ENCODE measurements at places on chromosomes 12 and 14. TPM values are rescaled to one million over a fixed set of nuclear protein-coding genes. Genes with fewer than 3 reads are reported as not detected.
A peak's percentile ranks its signal among the peaks of the same experiment; 100 is the strongest.

DNA sequence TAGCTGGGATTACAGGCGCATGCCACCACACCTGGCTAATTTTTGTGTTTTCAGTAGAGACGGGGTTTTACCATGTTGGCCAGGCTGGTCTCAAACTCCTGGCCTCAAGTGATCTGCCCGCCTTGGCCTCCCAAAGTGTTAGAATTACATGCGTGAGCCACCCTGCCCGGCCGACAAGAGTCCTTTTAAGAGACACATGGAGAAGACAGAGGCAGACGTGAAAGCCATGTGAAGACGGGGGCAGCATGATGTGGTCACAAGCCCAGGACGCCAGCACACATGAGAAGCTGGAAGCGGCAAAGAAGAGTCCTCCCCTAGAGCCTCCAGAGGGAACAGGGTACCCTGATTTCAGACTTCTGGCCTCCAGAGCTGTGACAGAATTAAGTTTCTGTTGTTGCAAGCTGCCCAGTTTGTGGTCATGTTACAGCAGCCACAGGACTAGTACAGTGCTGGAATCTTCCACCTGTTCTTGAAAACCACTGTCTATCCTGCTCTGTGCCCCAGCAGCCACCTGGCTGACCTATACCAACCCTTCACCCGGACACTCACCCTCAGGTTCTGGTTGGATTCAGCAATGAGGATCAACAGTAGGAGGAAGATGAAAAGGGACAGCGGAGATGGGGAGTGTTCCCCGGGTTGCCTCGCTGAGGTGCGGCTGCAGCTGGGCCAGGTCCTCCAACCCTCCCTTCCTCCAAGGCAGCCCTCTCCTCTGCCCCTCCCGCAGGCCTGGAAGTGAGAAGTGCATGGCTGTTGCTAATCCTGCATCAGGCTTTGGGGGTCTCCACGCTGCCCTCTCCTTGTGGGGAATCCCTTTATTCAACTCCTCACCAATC, 16.9 kb downstream of the VPS37B start:
- H3K4me1 ChIP-seq = peaks cover 25% of the 10 kb centered on the region
- peak overlapping the region; percentile 82 for H3K27ac ChIP-seq

- H3K4me3 ChIP-seq = peak overlapping the region; percentile 41
- no peaks in the 10 kb centered on the region for H3K27me3 ChIP-seq
- peaks cover 19% of the 10 kb centered on the region for H3K4me1 ChIP-seq
- no peak for DNase-seq
- no peak overlapping the region for H3K27ac ChIP-seq
Measured at GRCh38 chr14:65333943-65334687, 78.4 kb upstream of the FUT8 start.

TOMM20L gene
- not detected for total RNA-seq

- peak; percentile 58 for DNase-seq
- H3K27me3 ChIP-seq = no peaks in the 10 kb centered on the region
- peaks cover 86% of the 10 kb centered on the region for H3K36me3 ChIP-seq
- no peak overlapping the region for H3K27ac ChIP-seq
- H3K4me1 ChIP-seq = peaks cover 24% of the 10 kb centered on the region
Measured at GRCh38 chr12:49051373-49051764, 9.2 kb downstream of the KMT2D start.

GRCh38 chr12:13536219-13536910, 339.8 kb downstream of the EMP1 start:
- no peaks in the 10 kb centered on the region for H3K27me3 ChIP-seq
- H3K27ac ChIP-seq = no peak overlapping the region
- DNase-seq = no peak
- H3K4me1 ChIP-seq = no peaks in the 10 kb centered on the region
- H3K4me3 ChIP-seq = no peak overlapping the region
- H3K36me3 ChIP-seq = no peaks in the 10 kb centered on the region

DNA sequence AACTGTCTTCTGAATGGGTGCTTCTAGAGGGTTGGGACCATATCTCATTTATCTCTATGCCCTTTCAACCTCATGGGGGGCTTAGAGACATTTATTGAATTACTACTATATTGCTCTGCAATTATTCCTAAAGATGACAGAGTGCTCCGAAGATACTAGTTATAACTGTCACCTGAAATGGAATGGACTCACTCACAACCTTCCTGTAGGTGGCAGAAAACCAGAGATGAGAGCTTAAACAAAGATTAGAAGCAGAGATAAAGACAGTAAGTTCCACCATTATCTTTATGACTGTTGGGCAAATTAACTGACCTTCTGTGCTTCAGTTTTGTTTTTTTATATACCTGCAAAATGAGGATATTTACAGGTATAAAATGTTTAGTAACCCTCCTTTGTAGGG, 31.5 kb upstream of the GTF2A1 start:
- no peak for DNase-seq
- no peaks in the 10 kb centered on the region for H3K36me3 ChIP-seq
- no peak overlapping the region for H3K27ac ChIP-seq

DNA sequence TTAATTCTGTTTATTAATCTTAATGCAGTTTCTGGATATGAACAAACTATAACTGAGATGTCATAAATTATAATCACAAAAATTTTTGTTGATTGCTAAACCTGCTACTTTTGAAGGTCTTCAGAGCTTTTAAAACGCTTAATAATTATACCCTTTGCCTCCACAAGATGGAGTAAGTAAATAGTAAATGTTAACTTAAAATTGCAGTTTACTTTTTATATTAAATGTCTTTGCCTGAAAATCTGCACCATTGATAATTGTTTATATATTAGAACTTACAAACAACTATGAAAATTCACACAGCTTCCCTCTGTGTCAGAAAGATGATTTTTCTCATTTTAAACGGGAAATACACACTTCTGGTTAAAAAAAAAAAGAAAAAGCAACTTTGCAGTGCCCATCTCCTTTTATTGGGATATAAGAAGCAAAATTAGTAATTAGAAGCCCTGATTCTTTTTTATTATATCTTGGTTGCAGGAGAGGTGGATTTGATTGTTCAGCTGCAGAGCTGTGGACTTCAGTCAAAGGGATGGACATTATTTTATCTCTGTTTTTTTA, 35.6 kb downstream of the SCFD1 start:
- H3K4me1 ChIP-seq = no peaks in the 10 kb centered on the region
- H3K4me3 ChIP-seq = no peak overlapping the region
- peaks cover 59% of the 10 kb centered on the region for H3K36me3 ChIP-seq
- no peaks in the 10 kb centered on the region for H3K27me3 ChIP-seq
- DNase-seq = no peak
- no peak overlapping the region for H3K27ac ChIP-seq

DNA sequence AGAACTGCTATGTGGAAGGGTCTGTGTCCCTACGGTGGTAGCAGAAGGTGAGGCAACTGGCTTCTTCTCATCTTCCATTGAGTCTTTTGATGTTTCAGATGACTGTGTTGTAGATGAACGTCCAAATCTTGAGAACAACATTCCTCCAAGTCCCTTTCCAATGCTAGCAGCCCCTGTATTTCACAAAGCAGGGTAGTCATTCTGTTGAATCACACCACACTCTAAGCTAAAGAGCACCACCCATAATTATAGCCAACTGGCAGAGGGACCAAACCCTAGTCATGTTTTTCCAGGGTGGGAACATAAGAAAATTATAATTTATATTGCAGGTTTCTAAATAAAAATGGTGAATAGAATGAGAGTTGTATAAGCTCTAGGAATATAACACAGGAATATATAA, 98.7 kb downstream of the DDHD1 start:
- H3K27me3 ChIP-seq = no peaks in the 10 kb centered on the region
- peak overlapping the region; percentile 75 for H3K27ac ChIP-seq
- DNase-seq = peak; percentile 58
- peaks cover 13% of the 10 kb centered on the region for H3K4me1 ChIP-seq

- no peaks in the 10 kb centered on the region for H3K36me3 ChIP-seq
- H3K4me3 ChIP-seq = no peak overlapping the region
- peaks cover 20% of the 10 kb centered on the region for H3K4me1 ChIP-seq
- H3K27me3 ChIP-seq = peaks cover 13% of the 10 kb centered on the region
Measured at GRCh38 chr14:94120667-94121340, 8.6 kb downstream of the IFI27L2 start.

REC8 gene
- 3.3 TPM for total RNA-seq

All from osteoblast (primary cell).